Esophagus muscularis mucosa (tissue), 4 donors: ENCODE measurements at places on chromosomes 1 and 21. TPM values are rescaled to one million over a fixed set of nuclear protein-coding genes. Genes with fewer than 3 reads are reported as not detected.

DNA sequence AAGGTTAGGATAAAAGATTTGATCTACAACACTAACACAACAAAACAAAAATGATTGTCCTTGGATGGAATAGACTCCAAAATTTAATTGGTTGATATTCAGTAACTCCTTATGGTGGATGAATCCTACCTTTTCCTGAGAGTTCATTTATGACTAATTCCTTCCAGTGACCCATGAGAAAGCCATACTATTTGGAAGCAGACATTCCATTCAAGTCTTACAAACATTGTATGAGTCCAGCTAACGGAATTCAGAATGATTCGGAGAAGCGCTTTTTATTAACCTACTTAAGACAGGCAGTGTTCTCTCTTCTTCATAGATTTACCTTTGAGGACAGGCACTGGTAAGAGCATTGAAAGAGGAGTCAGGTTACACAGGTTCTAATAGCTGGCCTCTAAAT lies 155.6 kb upstream of the ZNF648 start:
- no peak for DNase-seq

DNA sequence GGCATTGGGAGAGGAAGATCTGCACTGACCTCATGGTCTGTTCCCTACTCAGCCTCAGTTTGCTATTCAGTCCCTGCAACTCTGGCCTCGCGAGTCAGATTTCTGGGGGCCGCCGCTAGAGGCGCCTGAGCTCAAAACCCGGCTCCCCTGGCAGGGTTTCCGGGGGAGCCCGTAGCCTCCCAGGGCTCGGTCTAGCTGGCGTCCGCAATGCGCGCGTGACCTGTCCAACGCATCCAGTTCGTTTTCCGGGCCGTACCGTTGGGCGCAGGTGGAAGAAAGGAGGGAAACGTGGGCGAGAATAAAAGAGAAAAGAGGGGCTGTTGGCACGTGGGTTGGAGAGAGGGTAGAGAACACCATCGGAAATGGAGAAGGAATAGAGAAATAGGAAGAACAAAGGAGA lies at the start of gene ADAM30:
Gene ADAM30, minus strand, starts transcription at position 213 of the 400 bp plus-strand sequence. Its CDS starts 179 bp downstream, at position 34.
- no peak for DNase-seq

DNA sequence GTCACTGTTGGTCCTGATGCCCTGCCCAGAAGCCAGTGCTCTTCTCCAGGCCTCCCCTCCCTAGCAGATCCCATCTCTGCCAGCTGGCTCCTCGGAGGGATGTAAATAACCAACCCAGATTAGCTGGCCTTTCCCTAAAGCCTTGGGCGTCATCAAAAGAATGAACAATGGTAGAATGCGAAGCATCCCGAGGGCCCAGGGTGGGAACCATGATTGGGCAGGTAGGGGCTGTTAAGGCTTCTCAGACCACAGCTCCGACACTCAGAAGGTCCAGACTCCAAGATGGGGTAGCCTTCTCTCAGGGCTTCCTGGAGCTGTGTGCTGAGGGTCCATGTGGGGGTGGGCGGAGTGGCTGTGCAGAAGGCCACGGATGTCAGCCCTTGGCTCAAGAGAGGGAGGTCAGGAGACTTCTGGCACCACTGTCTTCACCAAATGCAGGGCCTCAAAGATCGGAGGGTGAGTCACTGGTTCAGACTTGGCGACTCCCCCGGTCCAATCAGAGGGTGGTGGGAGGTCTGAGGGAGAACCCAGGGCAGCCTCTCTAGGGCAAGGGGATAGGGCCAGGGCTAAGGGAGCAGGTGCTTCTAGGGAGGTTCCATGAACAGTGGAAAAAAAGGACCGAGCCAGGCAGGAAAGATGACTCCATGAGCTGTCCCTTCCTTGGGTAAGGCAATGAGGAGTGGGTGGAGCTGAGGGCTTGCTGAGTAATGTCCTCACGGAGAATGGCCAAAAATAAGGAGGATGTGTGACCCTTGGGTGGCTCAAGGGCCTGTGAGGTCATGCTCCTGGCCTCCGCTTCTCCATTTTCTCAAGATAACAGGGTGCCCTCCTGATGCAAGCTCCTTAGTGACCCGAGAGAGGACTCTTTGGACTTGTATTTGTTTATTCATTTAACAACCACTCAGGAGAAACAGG lies 58.4 kb upstream of the EPS8L3 start:
- no peak for DNase-seq

Gene TFF3
- total RNA-seq, result 8.7 TPM

Gene NEGR1
- total RNA-seq, result 39.3 TPM

DNA sequence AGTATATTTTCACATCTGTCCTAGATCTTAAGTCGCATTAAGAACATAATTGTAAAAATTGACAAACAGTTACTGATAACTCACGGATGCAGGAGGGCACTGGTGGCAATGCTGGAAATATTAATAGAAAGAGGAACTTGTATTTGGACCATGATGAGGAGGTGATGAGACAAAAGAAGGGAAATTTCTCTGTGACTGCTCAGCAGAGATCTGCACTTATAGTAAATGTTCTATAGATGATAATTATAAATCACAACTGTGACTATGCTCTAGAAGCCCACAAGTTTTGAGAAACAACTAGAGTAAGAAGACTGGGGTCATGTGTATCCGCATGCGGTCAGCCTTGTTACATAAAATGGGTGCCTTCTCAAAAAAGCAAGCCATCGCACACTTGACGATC lies 8.7 kb upstream of the DUSP12 start:
- DNase-seq, result no peak

- no peak for DNase-seq
Observed at GRCh38 chr1:107213225-107213624, 72.4 kb downstream of the NTNG1 start.

- no peak for DNase-seq
Observed at GRCh38 chr1:213154056-213154685, 103.1 kb downstream of the RPS6KC1 start.

Gene ZNF697
- total RNA-seq, result 4.3 TPM
